ENCODE measurements at places on chromosomes 11 and 22. TPM values are rescaled to one million over a fixed set of nuclear protein-coding genes. Genes with fewer than 3 reads are reported as not detected.

PGM2L1 gene
- total RNA-seq = 10.2 TPM

TREH gene
- total RNA-seq = not detected

SYT7 gene
- total RNA-seq = not detected

UPB1 gene
- 2.8 TPM for total RNA-seq

FOLR1 gene
- total RNA-seq = not detected

LARGE2 gene
- 3.9 TPM for total RNA-seq

SCGB1D2 gene
- total RNA-seq = not detected

All from T-helper 17 cell (primary cell).